ENCODE measurements at places on chromosomes 3 and 15.

DNA sequence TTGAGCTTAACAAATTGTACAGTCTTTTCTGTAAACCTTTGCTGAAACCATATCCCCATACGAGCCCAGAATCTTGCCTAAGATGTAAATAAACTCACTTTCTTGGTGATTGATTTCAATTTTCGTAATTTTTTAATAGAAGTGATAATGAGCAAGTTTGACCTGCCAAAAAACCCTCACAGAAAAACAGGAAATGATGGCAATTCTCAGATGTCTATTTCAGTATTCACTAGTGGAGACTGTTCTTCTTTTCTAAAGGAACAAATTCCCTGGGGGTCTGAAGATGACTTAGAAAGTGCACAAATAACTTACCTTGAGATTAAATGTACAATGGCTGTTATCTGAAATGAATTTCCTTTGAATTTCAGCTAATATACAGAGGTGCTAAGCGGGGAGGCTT is 116.5 kb upstream of the CMC1 start:
- no peak for DNase-seq

GRCh38 chr15:70214941-70215635 is 117.4 kb upstream of the TLE3 start:
- no peak for DNase-seq

GRCh38 chr3:178532476-178532875 is 3.8 kb upstream of the KCNMB2 start:
- DNase-seq, result no peak

DNA sequence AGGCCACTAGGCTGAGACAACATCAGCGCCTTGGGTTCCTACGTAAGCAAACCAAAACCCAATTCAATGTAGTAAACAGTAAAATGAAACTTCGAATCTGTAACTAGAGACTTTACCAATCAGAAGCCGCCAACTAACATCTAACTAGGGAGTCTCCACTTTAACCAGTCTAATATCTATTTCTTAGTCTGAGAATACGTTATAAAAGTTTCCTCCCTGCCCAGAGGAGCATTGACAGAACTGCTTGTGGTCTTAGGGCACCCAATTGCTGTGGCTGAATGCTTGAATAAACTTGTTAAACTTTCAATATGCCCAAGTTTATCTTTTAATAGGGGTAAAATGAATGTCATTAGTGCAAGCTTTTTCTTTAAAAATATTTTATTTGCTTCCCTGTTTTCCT is 4.3 kb downstream of the CP start:
- DNase-seq, result no peak

DNA sequence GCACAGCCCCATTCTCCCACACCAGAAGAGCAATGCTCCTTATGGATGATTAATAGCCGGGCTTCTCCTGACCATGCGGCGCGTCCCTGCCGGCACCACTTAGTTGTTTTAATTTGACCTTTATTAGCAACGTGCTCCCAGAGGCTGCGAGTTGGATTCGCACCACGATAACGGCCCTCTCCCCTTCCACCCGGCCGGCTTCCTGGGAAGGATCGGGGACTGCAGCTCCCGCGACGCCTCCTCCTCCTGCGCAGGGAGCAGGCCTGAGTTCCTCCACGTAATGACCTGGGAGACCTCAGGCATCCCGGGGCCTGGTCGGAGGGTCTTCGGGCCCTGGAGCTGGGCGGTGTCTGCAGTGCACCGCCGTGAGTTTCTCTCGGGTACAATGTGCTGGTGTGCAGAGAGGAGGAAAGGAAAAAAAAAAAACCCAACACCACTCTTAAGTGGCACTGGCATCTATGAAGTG is 243.3 kb upstream of the TOPAZ1 start:
- DNase-seq, result no peak

DNA sequence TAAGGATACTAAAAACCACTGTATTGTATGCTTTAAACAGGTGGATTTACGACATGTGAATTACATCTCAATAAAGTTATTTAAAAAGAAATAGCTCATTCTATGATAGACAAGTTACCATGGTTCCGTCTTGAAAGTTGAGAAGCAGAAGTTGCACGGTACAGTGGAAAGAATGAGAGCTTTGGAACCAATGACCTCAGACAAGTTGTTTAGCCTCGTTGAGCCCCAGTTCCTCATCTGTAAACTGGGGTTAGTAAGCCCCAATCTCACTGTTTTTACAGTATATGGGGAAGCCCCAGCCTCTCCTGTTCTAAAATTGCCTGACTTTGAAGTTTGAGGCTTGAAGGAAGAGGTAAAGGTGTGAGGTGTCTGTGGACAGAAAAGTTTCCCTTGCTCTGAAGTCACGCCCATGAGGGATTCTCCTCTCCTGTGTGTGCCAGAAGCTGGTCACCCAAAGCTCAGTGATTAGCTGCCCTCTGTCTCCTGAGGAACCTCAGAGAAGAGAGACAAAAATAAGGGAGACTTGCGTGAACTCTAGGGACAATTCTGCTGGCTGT is 10.0 kb downstream of the CRYGS start:
- DNase-seq, result peak; percentile 39

- no peak for DNase-seq
Observed at GRCh38 chr15:68852461-68852860, 31.8 kb upstream of the ANP32A start.

DNA sequence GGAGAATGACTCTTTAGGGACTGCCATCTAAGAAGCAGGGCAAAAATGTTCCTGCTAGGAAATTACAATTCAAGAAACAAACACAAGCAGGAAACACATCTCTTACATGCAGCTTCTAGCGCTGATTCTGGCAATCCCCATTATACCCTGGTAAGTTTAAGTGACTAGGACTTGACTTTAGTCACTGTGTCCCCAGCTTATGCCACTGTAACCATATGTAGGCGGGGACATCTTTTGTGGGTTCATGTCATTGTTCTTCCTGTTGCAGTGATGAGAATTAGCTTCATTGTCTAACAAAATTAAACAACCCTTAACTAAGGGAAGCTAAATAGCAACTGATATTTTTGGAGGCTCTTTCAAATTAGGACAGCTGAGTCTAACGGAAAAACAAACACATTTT is 17.9 kb upstream of the FAM81A start:
- DNase-seq, result no peak

DNA sequence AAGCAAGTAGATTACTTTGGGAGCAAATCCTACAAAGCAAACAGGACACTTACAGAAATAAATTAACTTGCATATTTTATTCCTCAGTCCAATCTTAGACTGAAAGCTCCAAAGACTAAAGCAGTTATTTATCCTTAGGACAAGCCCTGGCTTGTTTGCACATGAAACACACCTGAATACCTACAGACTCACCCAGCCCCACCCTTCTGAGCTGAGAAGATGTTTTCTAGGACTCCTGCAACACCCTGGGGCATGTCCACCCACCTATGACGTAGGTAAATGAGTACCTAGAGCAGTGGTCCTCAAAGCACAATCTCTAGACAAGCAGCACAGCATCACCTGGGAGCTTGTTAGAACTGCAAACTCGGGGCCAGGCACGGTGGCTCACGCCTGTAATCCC is 80.8 kb downstream of the ANXA2 start:
- DNase-seq, result no peak

GRCh38 chr3:196227121-196227561 is 10.8 kb downstream of the SLC51A start:
- no peak for DNase-seq

DNA sequence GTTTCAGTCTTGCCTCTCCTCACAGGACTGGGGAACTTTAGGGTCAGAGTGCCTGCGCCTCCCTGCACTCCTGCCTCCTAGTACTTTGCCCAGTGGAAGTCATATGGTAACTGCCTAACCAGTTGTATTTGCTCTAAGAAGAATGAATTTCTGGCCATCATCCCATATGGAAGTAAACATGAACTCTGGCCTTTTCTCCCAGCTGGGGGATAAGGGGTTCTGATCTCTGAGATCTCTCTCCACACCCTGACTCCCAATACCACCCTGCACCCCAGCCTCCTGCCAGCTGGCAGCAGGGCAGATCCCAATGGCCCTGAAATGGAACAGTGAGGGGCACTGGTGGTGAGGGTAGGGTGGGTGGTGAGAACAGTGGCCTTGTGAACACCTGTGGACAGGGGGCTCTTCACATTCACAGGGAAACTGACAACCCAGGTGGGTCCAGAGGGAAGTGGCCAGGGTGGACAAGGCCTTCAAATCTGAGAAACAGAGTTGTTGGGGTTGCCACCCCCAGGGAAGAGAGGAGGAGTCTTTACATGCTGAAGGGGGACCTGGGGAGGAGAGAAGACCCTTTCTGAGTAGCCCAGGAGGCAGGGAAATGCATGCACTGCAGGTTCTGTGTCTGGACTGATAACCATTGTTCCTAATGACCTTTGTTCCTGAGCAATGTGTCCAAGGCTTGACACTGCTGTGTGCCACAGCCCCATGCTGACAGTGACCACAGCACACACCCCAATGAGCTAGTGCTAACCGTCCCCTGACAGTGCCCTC is 36.9 kb downstream of the RHCG start:
- no peak for DNase-seq

GRCh38 chr15:81475471-81475870 is 101.5 kb upstream of the TMC3 start:
- no peak for DNase-seq

GRCh38 chr3:124985349-124985748 is 50.8 kb upstream of the MUC13 start:
- DNase-seq, result no peak

Measured in stimulated activated CD4-positive, alpha-beta T cell treated with anti-CD3 and anti-CD28 coated beads, Interleukin-12 subunit alpha, Interleukin-12 subunit beta, amount 100 ng/mL, for 48 hours (primary cell).